GM10248 (cell line): ENCODE measurements at places on chromosomes 12 and 14.

GRCh38 chr14:80493620-80494019 lies 282.3 kb upstream of the DIO2 start:
- no peak for DNase-seq

DNA sequence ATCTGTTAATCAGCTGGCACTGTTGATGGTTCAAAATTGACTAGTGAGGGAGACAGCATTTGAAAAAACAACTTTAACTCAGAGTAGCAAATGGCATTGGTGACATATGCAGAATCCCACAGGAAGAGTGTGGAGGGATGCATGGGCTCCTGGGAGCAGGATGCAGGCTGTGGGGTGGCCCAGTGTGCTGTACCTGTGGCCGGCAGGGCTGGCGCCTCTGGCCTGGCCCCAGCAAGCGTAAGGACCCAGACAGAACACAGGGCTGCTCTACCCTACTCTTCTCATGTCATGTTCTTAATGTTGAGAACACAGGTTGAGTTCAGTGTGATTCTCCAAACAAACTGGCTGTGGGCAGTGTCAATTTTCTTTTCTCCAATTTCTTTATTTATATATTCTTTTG lies 33.4 kb downstream of the DDX51 start:
- no peak for DNase-seq

- no peak for DNase-seq
Observed at GRCh38 chr12:60387356-60387755, 791.5 kb downstream of the SLC16A7 start.

GRCh38 chr12:114141921-114142564 lies 175.9 kb upstream of the RBM19 start:
- no peak for DNase-seq

- no peak for DNase-seq
Observed at GRCh38 chr12:80490329-80490728, 46.3 kb downstream of the PTPRQ start.

DNA sequence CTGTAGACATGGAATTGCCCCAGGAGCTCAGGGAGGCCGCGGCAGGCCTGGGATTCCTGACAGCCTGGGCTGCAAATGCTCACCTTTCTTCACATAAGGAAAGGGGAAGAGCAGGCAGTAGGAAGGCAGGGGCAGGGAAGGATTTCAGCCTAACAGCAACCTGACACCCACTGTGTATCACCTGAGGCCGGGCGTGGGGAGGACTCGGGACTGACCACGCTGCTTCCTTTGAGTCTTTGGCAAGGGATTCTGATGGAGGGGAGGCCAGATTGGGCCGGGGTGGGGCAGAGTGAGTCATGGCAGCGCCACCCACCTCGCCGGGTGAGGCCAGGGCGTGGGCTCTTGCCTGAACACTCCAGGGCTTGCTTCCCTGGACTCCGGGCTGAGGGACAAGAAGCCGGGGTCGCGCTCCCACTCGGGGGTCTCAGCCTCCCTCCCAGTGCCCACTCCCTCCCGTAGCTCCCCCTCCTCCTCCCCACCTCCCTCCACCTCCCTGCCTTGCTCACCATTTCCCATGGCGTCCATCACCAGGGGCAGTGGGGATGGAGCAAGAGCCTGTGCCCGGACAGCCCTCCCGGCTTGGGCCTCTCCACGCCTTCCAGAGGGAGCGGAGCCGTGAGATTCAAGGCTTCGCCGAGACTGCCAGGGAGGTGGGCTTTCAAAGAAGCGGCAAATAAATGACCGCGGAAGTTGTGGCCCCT lies 247.9 kb upstream of the RTL1 start:
- DNase-seq: no peak

DNA sequence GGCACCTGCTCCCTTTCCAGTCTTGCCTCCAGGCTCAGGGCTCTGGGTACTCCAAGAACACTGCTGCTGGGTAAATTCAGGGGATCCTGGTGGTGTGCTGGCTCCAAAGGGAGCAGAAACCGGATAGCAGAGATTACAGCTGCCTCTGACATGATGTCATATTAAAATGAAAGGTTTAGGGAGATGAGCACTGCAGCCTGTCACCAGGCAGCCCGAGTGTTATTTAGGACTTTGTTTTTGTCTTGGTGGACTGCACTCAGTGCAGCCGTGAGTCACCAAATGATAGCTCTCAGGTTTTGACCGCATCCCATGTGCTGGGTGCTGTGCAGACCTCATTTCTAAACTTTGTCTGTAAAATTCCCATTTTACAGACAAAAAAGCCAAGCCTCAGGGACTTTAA lies 266.0 kb upstream of the CRY1 start:
- DNase-seq: no peak

DNA sequence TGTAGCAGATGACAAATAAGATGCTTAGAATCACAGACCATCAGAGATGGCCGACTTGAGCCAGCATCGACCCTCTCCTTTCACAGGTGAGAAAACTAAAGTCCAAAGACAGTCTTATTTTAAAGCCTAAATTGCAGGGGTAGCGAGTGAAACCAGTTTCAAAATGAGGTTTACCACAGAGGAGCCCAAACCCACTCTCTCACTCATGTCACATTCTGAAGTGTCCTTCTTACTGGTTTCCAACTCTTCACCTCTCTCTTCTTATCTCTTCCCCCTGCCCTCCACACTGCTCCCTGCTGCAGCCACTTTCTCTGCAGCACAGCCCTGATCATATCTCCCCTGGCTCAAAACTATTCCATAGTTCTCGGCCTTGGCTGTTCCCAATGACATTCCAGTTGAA lies 57.0 kb upstream of the NID2 start:
- DNase-seq: no peak
